ENCODE measurements at places on chromosomes 3 and 15.
A peak's percentile ranks its signal among the peaks of the same experiment; 100 is the strongest.

DNA sequence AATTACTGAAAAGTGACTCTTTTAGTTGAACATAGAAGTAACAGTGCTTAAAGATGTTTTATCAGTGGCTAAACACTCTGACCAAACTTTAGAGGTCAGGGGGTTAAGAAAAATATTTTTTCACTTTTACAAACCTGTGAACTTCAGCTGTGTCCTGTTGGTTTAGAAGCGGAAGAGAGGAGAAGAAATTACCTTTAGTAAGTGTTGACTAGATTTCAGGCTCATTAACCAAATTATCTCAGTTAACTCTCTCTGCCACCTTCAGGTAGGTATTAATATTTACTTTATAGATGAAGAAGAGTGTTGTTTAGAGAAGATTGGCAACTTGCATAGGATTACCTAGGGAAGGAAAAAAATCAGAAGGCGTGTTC is 151.9 kb upstream of the CMC1 start:
- DNase-seq: no peak

GRCh38 chr3:129404610-129405009 is 23.8 kb downstream of the EFCAB12 start:
- DNase-seq: no peak

- DNase-seq: no peak
Observed at GRCh38 chr15:30958219-30958618, 33.2 kb downstream of the MTMR10 start.

- DNase-seq: no peak
Observed at GRCh38 chr15:47366884-47367283, 350.4 kb upstream of the SEMA6D start.

DNA sequence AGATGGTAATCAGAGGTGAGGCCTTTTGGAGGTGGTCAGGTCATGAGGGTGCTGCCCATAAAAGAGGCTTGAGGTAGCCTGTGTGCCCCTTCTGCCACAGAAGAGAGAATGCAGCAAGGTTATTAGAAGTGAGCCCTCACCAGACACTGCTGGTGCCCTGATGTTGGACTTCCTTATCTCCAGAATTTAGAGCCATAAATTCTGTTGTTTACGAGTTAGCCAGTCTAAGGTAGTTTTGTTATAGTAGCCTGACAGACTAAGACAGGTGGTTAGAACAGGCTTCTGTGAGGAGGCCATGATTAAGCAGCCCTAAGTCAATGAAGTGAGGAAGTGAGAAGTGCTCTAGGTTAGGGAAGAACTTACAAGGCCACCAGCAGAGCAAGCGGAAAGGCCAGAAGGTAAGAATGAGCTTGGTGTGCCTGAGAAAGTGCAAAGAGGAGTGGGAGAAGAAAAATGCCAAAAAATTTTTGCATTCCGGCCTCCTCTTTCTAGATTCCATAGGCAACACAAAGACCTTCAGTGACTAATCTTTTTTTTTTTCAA is 44.2 kb upstream of the STT3B start:
- DNase-seq: no peak

DNA sequence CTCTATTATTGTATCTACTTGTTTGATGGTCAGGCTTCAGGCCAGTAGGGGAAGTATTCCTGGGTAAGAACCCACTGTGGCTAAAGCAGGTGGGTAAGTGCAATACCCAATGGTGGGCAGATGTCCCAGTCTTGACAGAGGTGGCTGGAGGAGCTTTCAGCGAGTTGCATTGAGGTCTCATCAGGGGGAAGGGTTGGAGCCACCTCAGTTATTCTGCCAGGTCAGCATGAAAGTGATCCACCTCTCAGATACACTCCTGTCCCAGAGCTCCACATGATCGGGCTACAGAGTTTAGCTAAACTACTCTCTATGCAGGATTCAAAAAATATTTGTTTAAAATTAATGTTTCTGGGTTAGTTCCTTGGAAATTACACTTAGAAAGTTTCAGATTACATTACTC is 95.8 kb upstream of the WNT7A start:
- DNase-seq: no peak

DNA sequence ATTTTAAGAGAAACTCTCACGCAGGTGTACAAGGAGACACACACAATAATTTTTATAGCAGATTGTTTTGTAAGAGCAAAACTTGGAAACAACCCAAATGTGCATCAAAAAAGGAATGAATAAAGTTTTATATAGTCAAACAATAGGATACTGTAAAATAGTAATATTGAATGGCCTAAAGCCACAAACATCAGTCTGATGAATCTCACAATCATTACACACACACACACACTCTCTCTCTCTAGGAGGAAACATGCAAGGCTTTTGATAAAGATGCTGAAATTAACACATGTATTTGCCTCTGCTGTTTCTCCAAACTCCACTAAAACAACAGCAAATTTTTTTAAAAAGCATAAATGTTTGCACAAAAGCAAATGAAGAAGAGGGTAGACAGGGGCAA is 37.3 kb downstream of the ADIPOQ start:
- DNase-seq: no peak

GRCh38 chr3:16253601-16254000 is 11.1 kb downstream of the DPH3 start:
- DNase-seq: no peak

GRCh38 chr15:101088788-101089578 is 162.9 kb downstream of the CHSY1 start:
- peak; percentile 85 for DNase-seq

DNA sequence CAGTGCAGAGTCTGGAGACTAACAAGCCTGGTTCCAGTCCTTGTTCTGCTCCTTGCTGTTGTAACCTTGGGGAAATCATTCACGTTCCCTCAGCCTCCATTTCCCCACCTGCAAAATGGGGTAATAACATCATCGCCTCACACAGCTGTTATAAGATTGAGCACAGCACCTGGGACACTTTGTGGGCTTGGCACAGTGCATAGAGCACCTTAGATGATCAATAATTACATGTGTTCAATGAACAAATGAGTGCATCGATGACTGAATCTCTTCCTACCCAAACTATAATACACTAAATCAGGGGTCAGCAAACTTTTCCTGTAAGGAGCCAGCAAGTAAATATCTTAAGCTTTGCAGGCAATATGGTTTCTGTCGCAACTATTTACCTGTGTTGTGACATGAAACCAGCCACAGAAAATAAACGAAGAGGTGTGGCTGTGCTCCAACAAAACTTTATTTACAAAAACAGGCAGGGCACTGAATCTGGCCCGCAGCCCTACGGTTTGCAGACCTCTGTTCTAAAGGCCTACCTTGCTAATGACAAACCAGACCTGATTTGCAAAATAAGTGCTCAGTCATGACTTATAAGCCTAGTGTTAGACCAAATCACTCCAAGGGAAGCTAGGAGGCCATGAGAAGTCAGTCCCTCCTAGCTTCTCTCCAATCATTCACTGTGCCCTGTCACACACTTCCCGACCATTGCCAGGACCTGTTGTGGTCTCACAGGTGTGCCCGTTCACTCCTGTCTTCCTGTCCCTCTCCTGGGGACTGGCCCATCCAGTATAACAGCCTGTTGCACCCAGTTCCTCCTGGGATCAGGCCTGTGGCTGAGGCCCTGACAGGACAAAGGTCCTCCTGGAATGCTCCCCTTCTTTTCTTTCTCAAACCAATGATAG is 149.4 kb upstream of the WNT5A start:
- no peak for DNase-seq

Data from retina (tissue), 1 donor.